ENCODE measurements at places on chromosomes 4 and X. TPM values are rescaled to one million over a fixed set of nuclear protein-coding genes. Genes with fewer than 3 reads are reported as not detected.
A peak's percentile ranks its signal among the peaks of the same experiment; 100 is the strongest.

DNA sequence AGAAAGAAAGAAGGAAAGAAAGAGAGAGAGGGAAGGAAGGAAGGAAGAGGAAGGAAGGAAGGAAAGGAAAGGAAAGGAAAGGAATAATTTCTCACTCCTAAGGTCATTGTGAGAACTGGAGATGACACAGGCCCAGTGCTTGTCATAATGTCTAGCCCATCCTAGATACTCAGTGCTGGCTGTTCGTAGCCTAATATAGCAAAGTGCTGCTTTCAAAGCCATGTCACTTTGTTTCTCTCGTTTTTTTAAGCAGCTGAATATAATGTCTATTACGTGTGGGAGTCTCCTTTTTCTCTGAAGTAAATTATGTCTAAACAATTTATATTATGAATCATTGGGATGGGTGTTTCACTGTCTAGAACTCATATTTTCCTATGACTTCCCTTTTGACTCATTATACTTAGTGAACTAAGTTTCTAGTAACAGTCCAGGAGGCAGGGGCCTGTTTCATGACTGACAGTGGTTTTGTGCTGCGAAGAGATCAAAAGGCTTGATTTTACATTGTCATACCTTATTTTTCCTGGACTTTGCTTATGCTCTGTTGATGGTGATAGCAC, 327.0 kb upstream of the ZFP42 start:
- DNase-seq: no peak

DNA sequence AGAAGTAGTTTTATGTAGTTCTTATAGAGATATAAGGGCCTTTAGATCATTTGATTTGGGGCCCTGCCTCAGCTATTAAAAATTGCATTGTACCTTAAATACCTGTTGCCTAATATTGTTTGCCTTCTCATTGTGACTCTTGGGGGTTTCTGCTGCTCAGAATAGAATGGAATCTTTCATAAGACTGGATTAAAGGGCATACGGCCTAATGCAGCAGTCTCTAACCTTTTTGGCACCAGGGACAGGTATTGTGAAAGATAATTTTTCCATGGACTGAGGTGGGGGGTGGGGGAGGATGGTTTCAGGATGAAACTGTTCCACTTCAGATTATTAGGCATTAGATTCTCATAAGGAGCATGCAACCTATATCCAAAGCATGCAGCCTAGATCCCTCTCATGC, 46.2 kb downstream of the TMEM164 start:
- no peak for DNase-seq

Gene LONRF3
- total RNA-seq: 5.4 TPM

- no peak for DNase-seq
These were observed 1111.0 kb upstream of the AGA start for GRCh38 chr4:178553201-178553600.

DNA sequence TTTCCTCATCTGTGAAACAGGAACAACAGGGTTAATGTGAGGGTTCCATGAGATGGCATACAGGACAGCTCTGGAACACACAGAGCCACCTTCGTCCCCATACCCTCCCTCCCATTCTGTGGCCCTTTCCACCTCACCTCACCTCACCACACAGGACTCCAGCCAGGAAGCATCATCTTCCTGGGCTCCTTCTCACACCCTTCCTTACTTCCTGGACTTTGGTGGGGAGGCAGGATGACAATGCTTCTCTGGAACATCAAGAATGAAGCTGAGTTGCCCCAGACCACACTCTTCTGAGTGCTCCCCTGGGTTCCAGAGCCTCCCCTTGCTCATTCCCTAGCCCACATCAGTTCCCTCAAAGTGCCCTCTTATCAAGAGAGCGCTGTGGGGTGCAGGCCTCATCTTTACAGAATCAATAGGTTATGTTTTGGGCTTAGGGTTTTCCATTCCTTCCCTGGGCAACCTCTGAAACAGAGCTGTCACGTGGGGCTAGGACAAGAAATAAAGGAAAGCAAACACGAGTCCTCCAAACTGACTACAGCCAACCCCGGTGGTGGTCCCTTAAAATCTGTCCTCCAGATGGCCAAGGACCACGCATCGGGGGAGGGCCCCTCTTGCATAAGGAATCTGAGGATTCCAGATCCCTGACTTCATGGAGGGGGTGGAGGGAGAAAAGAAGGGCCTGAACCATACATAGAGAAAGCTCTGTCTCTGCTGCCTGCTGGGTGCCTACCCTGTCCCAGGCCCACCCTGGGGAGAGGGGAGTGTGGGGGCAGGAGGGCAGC, 74.4 kb upstream of the ATP6AP2 start:
- no peak for DNase-seq

GRCh38 chrX:48508400-48509244, at the start of gene PORCN:
Gene PORCN, plus strand, starts transcription at chrX:48508992. Its CDS starts 829 bp downstream, at chrX:48509821.
- DNase-seq: peak; percentile 77

Gene MAGEH1
- total RNA-seq: 17.8 TPM

Gene C1QTNF7
- total RNA-seq: not detected

Gene HMX1
- total RNA-seq: not detected

Gene SFRP2
- total RNA-seq: not detected

Gene AFF2
- 1.7 TPM for total RNA-seq

Gene IGBP1
- total RNA-seq: 48.7 TPM

- no peak for DNase-seq
These were observed 45.4 kb downstream of the EDNRA start for GRCh38 chr4:147526272-147526654.

DNA sequence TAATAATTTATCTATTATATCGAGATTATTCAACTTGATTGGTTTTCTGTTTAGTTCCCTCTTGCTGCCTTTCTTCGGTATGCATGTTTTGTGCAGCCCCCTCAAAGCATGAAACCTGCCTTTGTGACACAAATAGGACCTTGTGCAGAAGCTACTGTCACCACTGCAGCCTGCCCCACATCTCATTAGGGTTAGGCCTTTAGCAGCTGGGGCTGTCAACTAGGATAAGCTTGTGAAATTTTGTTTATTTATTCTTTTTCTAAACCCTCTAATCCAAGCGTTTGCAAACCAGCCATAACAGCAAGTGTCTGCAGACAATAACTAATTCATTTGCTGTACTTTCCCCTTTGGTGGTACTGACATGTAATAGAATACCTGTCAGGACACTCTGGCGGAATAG, 258.9 kb downstream of the RCHY1 start:
- DNase-seq: no peak

Gene ARHGEF38
- not detected for total RNA-seq

Gene TKTL2
- total RNA-seq: not detected

- DNase-seq: peak; percentile 22
These were observed 43.8 kb upstream of the WDR1 start for GRCh38 chr4:10160281-10160856.

GRCh38 chr4:53459548-53459947, 82.1 kb downstream of the FIP1L1 start:
- DNase-seq: no peak

- no peak for DNase-seq
These were observed 115.3 kb downstream of the ATP8A1 start for GRCh38 chr4:42541647-42542046.

DNA sequence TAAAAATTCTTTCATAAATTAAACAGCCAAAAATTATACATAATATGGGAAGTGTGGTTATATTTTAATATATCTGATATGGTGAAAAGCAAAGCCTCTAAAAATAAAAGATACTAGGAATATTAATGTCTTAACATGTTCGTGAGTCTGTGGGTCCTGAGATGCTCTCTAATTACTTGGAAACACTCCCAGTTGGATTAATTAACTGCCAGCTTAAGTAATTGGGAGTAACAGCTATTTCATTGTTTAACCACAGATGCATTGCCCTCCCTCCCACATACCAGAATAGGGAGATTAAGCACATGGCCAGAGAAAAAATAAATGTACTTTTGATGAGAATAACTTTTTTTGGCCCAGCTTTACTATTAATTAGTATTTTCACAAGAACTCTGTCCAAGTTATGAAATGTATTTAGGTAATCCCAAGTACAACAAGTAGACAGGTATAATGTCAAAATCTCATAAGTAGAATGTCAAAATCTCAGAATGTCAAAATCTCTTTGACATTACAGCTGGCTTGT, 79.7 kb downstream of the BTC start:
- DNase-seq: no peak

DNA sequence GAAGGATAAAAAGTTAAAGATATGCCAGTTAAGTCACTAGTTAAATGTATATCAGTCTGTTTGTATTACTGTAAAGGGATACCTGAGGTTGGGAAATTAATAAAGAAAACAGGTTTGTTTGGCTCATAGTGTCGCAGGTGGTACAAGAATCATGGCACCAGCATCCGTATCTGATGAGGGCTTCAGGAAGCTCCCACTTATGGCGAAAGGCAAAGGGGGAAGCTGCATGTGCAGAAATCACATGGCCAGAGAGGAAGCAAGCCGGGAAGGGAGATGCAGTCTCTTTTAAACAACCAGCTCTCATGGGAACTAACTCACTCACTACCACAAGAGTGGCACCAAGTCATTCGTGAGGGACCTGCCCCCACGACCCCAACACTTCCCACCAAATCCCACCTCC, 91.9 kb upstream of the SH3RF1 start:
- no peak for DNase-seq

DNA sequence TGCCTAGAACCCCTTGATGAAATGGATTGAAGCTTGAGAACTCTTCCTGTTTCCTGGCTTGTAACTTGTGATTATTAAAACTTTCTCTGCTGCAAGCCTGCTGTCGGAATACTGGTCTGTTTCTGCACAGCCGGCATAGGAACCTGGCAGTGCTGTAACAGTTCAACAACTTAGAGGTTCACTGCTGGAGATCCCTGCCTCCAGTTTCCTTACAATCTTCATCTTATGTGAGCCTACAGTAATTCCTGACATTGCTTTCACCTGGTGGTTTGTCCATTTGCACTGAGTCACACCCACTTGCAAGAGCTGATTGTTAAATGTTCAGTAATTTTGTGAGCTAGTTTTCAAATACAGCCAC, 1.3 kb upstream of the SEPSECS start:
- peak; percentile 9 for DNase-seq

- no peak for DNase-seq
These were observed 46.2 kb downstream of the TET2 start for GRCh38 chr4:105192910-105193309.

DNA sequence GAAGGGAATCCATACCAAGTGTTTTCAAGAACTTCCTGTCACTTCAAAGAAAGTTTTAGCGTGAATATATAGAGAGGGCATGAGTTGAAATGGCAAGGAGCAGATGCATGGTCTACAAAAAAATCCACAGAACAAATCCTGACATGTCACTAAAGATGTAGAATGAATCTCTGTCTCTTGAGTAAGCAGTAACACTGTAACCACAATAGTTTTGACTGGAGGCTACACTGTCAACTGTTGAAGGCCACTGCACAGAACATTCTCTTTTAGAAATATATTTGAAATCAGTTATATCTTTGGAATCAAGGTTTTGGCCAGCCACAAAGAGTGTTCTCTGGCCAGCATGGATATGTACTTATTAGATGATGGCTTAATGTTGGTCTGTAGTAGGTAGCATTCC, 83.8 kb downstream of the VCX3B start:
- DNase-seq: no peak

DNA sequence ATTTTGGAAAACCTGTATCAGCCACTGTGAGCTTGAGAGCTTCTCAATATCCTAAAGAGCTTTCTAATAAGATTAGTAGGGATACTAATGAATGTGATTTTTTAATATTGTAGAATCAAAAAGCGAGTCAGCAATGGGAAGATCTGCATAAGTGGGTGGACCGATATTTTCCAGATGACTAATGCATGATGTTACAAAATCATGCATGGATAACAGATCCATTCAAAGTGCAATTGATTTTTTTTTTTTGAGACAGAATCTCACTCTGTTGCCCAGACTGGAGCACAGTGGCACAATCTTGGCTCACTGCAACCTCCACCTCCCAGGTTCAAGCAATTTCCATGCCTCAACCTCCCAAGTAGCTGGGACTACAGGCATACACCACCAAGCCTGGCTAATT, 7.3 kb upstream of the CLDN2 start:
- DNase-seq: no peak

DNA sequence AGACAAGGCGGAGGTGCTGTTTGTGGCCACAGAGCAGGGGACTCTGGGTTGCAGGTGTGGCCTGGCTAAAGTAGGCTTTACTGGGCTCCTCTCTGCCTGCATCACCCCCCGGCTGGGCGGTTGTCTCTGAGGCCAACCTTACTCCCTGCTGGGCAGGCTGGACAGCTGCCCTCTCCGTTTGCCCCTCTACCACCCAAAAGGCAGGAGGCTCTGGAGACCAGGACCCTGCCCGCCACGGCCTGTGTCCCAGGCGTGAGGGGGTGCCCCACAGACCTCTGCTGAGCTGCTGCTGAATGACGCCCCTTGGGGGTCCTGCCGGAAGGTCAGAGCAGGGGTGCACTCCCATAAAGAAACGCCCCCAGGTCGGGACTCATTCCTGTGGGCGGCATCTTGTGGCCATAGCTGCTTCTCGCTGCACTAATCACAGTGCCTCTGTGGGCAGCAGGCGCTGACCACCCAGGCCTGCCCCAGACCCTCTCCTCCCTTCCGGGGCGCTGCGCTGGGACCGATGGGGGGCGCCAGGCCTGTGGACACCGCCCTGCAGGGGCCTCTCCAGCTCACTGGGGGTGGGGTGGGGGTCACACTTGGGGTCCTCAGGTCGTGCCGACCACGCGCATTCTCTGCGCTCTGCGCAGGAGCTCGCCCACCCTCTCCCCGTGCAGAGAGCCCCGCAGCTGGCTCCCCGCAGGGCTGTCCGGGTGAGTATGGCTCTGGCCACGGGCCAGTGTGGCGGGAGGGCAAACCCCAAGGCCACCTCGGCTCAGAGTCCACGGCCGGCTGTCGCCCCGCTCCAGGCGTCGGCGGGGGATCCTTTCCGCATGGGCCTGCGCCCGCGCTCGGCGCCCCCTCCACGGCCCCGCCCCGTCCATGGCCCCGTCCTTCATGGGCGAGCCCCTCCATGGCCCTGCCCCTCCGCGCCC, 920 bp downstream of the HTT-AS start:
- peak; percentile 17 for DNase-seq

DNA sequence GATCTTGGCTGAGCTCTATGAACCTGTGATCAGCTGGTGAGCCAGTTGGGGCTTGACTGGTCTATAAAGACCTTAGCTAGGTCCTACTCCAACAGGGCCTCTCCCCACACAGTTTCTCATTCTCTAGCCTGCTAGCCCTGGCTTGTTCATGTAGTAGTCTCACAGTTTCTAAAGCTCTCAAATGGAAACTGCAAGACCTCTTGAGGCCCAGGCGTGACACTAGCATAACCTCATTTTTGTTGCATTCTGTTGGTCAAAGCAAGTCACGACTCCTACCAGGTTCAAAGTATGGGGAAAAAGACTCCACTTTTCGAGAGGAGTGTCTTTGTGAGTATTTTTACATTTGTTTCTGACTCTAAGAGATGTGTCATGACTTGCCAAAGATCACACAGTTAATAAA, 50.9 kb downstream of the CEP44 start:
- DNase-seq: no peak

- no peak for DNase-seq
These were observed 109.5 kb upstream of the TEX13C start for GRCh38 chrX:125210146-125210545.

DNA sequence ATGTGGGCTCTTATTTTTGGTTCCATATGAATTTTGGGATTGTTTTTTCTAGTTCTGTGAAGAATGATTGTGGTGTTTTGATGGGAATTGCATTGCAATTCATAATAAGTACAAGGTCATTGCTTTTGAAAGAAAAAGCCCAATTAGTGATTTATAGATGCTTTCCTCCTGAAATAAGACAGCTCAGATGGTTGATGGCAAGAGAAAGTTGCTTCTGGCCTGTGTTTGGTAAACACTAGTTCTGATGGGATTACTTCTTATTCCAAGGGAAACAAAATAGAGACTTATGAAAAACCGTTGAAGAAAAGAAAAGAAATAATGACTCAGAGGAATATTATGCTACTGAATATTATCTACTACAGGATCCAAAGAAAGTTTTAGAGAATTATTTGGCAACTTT, 144.9 kb downstream of the SPANXA1 start:
- no peak for DNase-seq

Gene PTPN13
- 0.17 TPM for total RNA-seq
